ENCODE measurements at places on chromosomes 7 and 10.

DNA sequence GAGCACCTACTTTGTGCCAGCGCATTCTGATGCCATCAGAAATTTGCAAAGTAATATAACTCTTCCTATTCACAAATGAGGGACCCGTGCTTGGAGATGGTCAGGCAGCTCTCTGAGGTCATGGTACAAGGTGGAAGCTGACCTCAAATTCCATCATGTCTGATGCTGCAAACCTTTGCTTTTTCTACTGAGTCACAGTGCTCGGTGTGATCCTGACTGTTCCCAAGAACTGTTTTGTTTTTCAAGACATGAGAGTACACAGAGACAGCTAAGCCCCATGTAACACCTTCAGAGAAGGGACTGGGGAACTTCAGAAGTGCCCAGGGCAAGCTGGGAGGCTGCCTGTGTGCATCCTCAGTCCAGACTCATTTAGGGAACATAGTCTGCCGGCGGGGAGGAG lies 111.3 kb downstream of the FRMD4A start:
- no peak for DNase-seq

DNA sequence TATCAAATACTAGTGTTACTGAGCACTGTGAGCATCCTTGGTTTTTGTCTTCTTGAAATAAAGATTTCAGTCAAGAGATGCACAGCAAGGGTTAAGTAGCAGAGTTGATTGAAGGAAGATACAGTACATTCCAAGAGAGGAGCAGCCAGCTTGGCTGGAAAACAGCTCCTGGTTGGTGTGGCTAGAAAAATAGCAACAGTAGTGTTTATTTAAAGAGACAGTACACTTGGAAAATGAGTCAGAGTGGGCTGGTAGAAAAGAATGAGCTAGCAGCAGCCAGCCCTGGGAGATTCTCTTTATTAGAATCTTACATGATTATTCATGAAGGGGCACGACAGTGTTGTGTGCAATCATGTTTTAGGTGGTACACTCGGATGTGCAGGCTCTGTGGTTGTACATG lies 1016.4 kb upstream of the SORCS1 start:
- no peak for DNase-seq

DNA sequence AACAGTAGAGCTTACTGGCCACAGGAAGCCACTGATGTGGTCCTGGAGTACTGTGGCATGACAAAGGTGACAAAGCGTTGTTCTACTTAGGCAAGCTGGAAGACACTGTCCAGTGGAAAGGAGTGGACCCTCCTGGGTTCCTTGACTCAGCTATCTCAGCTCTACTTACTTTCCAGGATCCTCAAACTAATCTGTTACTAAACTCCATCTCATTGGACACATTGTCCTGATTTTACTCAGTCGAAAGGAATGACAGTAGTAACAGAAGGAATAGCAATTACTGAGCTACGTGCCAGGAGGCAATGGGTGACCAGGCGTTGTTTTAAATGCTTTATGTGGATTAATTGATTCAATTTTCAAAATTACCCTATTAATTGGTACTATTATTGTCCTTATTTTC lies 41.6 kb downstream of the ABLIM1 start:
- no peak for DNase-seq

- DNase-seq = no peak
These were observed 21.9 kb downstream of the FRA10AC1 start for GRCh38 chr10:93680412-93681047.

DNA sequence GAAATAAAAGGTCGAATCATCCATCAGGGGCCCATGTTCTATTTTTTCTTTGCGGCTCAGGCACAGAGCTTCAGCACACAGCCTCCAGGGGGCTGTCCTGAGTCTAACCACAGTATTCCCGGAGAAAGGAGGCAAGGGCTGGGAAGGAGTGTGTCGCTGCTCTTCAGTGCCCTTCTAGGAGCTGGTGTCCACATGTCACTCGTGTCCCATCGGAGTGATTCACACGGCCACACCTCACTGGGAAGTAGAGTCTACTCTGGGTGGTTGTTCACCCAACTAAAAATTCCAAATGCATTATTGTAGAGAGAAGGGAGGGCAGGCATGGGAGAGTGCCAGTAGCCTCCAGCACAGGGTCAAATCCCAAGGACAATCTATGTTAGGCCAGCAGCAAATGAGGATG lies 114.8 kb upstream of the LANCL2 start:
- DNase-seq = no peak

GRCh38 chr10:129517680-129518057 lies 50.6 kb downstream of the MGMT start:
- no peak for DNase-seq

GRCh38 chr10:50063100-50063499 lies 4.7 kb upstream of the WASHC2A start:
- DNase-seq = no peak

All from activated CD8-positive, alpha-beta T cell treated with anti-CD3 and anti-CD28 coated beads, Interleukin-2, amount 10 ng/mL, durations not matched to agents 7 days and 5 days (primary cell).